ENCODE measurements at places on chromosomes 3 and 15.

- DNase-seq = no peak
Observed at GRCh38 chr3:39499651-39500273, 32.3 kb downstream of the MOBP start.

DNA sequence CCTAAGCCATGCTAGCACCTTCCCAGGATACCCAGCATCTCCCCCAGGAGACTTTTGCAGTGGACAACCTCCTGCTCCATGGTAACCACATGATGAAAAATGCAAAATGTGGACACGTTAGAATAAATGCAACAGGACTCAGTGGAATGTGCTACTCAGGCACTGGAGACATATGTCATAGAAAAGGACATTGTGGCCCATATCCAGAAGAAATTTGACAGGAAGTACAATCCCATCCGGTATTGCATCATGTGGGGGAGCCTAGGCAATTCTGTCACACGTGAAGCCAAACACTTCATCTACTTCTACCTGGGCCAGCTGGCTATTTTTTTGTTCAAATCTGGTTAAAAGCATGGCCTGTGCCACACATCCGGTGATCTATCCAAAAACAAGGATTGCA lies 227.2 kb upstream of the GPR149 start:
- DNase-seq = no peak

- no peak for DNase-seq
Observed at GRCh38 chr3:54279005-54279583, 156.7 kb downstream of the CACNA2D3 start.

- no peak for DNase-seq
Observed at GRCh38 chr3:17258823-17259436, 374.2 kb downstream of the PLCL2 start.

GRCh38 chr15:28184166-28184565 lies 85.1 kb upstream of the OCA2 start:
- DNase-seq = no peak

DNA sequence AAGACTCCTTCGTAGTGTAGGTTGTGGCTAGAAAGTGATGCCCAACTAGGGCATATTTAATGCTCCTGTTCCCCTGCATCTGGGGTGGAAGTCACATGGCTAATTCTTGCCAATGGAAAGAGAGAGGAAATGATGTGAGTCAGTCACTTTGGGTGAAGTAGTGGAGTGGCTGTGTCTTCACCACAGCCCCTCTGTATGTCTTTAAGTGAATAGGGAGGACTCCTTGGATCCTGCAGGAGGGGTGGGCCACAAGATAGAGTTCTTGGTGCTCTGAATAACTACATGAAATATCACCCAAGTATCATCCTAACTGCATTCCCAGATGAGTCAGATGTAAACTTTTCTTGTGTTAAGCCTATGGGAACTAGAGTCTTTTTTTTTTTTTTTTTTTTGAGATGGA lies 17.8 kb upstream of the MB21D2 start:
- no peak for DNase-seq

- no peak for DNase-seq
Observed at GRCh38 chr15:101112336-101113113, 139.3 kb downstream of the CHSY1 start.
